ENCODE measurements at places on chromosomes 12 and 14. TPM values are rescaled to one million over a fixed set of nuclear protein-coding genes. Genes with fewer than 3 reads are reported as not detected.

The CAPS2 gene
- 7.4 TPM for total RNA-seq

The PLA2G1B gene
- not detected for total RNA-seq

The TGFB3 gene
- total RNA-seq = 12.0 TPM

The FAM181A gene
- total RNA-seq = not detected

The OR4K2 gene
- not detected for total RNA-seq

The SOAT2 gene
- total RNA-seq = not detected

The DBX2 gene
- not detected for total RNA-seq

The RIMBP2 gene
- total RNA-seq = not detected

The SMIM41 gene
- 0.07 TPM for total RNA-seq

The LRP1-AS gene
- not detected for total RNA-seq

The MRPL52 gene
- total RNA-seq = 27.4 TPM
